Nucleus accumbens (tissue), 56 donors: ENCODE measurements at places on chromosomes 11 and 22.

GRCh38 chr11:60905551-60906113 lies 753 bp downstream of the PRPF19 start:
- no peak for DNase-seq

DNA sequence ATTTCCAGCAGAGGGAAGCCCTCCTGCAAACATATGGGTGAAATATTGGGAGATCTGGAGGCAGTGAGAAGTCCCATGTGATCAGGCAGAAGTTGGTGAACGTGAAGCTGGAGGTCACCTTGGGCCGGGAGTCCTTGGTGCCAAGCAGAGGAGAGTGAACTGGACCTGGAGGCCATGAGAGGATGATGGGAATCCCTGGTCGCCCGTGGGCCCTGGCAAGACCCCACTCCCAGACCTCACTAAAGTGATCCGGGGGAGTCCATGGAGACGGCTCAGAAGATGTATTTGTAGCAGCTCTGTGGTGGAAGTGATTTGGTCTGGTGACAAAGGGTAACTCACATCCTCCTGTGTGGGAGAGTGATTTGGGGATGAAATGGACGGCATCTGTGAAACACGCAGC lies 71.0 kb downstream of the ARHGAP8 start:
- no peak for DNase-seq

- no peak for DNase-seq
These were observed 2.8 kb upstream of the FADD start for GRCh38 chr11:70200212-70200844.

DNA sequence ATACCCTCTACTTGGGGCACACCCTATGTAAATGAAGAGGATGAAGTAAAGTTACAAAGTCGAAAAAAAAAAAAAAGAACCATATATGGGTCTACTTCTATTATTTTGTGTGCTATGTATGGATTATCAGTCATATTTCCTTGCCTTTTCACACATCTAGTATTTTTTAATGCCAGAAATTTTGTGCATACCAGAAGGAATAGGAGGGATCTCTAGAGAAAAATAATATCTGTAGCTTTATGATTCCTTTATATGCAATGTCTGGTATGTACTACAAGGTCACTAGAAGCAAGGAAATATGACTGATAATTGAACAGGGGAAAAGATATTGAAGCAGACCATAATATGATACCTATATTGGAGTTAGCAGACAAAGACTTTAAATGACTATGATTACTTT lies 713.4 kb downstream of the OPCML start:
- no peak for DNase-seq

DNA sequence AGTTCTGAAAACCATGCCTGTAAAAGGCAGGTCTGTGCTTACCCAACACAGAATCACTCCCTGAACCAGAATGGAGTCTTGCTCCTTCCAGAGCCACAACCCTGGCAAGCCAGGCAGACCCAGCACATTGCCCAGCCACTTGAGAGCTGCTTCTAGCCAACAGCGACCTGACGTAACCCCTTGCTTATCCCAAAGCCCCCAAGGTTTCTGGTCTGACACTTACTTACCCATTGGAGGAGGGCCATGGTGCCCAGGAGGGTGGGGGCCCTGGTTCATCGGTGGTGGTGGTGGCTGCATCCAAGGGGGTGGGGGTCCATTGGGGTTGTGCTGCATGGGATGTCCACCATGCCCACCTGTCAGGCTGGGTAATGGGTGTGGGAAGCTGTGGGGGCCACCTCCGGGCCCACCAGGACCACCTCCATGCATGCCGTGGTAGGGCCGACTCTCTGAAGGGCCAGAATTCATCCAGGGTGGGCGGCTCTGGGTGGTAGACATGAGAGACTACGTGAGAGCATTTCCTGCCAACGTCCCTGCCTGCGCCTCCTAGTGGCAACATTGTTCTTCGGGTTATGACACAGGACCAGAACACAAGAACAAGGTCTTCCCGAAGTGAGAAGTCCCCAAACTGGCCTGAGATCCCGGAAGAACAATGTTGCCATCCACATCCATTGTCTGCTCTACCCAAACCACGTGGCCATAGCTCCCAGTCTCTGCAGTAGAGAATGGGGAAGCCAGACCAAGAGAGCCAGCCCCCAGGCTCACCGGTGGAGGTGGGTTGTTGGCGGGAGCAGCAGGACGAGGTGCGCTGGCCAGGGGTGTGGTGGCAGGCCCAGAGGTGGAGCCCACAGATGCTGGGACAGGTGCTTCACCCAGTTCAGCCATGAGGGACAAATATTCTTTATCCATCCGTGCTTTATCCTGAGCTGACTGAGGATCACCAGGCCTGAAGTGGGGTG lies 7.8 kb upstream of the PYGM start:
- no peak for DNase-seq

DNA sequence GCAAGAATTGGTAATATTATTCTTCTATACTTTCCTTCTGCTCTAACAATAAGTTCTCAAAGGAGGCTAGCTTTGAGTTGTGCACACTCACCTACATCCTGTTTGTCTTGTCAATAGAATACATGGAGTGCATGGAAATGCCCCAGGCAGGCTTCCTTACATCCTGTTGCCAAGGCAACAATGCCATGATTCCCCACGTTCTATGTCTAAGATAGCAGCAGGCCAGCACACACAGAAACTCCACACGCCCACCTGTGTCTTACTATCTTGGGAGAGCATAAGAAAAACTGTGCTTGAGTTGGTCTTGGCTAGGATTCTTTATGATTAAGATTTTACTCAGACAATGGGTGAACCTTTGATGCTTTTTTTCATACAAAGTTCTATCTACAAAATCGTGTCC lies 379.2 kb downstream of the AASDHPPT start:
- no peak for DNase-seq

GRCh38 chr11:133964356-133964755 lies 7.6 kb upstream of the IGSF9B start:
- DNase-seq = no peak

DNA sequence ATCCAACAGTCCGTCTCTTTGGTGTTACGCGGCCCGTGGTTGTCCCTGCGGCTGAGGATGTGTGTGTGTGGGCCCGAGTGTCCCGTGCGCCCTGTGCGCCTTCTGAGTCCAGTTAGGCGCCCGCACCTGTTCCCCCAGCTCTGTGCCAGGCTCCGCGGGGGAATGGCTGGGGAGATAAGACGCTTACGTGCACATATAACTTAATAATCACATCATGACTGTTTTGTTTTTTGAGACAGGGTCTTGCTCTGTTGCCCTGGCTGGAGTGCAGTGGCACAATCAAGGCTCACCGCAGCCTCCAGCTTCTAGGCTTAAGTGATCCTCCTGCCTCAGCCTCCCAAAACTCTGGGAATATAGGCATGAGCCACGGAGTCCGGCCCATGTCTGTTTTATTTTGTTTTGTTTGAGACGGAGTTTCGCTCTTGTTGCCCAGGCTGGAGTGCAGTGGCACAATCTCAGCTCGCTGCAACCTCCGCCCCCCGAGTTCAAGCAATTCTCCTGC lies 817 bp downstream of the ARL2 start:
- DNase-seq = no peak

DNA sequence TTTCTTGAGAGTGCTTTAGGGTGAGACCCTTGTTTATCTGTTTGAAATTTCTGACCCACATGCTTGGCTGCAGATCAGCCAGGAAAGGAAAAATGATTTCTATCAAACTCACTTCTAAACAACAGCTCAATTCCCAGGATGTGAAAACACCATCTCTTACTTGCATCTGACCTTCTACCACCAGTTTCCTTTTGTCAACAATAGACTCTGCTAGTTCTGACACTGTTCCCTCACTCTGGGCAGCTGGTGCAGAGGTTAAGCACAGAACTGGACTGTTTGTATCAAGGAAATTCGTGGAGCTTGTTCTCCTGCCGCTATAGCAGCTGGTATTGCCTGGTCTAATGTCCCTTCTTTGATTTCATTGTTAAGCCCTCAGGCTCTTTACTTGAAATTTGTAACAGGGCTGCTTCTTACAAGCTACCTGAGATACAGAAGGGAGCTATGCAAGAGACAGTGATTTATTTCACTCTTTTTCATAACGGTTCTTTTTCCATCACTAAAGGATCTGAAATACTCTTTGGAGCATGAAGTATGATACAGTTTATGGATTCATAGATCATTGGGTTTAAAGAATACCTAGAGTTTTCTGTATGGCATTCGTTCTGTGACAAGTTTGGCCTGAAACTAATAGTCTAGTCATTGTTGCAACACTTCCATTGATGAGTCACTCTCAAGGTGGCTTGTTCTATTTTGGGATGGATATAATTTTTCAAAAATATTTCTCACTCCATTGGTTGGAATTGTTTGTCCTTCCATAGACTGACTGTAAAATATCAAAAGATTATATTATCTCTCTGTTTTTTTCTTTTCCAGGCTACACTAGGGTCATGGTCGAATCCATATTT lies 178.2 kb upstream of the ZC3H12C start:
- no peak for DNase-seq

DNA sequence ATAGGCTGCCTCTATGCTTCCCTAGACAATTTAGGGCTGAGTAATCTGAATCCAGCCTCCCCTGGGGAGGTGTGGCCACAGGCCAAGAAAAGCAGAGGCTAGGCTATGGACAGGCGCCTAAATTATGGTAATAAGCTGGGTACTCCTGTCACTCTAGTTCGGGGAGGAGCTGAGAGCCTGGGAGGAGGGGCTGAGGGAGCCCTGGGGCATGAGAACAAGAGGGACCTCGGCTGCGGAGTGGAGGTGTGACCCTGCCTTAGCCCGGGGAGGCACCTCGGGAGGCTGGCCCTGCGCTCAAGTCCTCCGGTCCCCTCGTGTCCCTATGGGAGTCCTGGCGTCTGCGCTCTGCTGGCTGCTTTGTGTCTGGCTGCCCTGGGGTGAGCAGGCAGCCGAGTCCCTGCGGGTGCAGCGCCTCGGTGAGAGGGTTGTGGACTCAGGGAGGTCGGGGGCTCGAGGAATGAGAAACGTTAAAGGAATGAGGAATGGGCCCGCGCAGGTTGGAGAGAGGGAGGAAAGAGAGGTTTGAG lies at the start of gene OTOG:
Gene OTOG, plus strand, starts transcription at position 209 of the 527 bp plus-strand sequence. Its CDS starts 114 bp downstream, at position 323.
- no peak for DNase-seq

DNA sequence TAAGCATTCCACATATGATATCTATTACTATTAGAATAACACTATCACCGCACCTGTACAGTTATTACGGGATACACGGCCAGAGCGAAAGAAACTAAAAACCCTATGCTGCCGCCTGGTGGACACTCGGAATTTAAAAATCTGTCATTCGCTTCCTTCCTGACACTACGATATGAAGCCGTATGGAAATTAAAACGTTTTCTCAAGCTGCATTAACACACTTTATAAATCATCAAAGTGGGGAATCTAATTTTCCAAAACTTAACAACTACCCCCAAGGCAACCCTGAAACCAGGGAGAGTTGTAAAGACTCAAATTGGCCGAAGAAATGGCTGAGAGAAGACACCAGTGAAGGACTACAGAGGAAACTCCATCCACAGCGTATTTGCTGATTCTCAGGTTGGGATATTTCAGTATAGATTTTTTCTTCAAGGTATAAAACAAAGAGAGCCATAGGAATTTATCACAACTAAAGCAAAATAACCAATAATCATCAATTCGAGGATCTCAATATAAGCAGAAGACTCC lies 1.4 kb downstream of the CCDC73 start:
- no peak for DNase-seq

DNA sequence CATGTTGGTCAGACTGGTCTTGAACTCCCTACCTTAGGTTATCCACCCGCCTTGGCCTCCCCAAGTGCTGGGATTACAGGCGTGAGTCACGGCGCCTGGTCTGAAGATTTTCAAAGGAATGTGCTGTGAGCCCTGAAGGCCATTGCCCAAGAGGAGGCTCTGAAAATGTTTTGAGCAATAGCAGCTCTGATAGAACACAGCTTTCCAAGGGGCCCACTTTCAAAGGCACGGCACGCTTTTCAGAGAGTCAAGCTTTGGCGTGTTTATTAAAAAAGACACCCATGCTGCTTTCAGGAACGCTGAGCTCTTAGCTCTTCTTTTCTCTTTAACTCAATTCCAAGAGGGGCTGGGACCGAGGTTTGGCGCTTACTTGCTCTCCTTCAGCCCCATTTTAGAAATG lies 73.8 kb upstream of the CDON start:
- no peak for DNase-seq

GRCh38 chr22:19448076-19448607 lies 631 bp upstream of the C22orf39 start:
- no peak for DNase-seq

GRCh38 chr11:45993531-45994001 lies 71.1 kb downstream of the LARGE2 start:
- DNase-seq = peak; percentile 62

DNA sequence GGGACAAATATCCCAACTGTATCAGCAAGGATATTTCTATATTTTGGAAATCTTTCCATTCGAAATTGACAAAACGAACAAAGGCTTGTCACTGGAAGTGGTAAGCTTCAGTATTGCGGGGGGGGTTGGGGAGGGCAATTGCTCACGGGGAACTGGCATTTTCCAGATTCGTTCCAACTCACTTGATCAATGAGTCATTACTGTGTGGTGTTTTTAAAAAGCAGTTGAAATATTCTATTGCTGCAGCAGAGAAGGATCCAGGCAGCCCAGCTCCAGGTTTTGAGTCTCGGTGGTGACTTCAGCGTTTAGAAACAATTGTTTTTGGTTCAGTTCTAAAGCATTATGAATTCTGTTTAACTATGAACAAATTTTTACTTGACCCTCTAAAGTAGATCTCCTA lies 33.8 kb upstream of the FBLN1 start:
- peak; percentile 13 for DNase-seq

- no peak for DNase-seq
These were observed 21.5 kb downstream of the ASCC2 start for GRCh38 chr22:29816539-29816938.

- no peak for DNase-seq
These were observed 303.3 kb downstream of the BRD1 start for GRCh38 chr22:49524362-49524761.

DNA sequence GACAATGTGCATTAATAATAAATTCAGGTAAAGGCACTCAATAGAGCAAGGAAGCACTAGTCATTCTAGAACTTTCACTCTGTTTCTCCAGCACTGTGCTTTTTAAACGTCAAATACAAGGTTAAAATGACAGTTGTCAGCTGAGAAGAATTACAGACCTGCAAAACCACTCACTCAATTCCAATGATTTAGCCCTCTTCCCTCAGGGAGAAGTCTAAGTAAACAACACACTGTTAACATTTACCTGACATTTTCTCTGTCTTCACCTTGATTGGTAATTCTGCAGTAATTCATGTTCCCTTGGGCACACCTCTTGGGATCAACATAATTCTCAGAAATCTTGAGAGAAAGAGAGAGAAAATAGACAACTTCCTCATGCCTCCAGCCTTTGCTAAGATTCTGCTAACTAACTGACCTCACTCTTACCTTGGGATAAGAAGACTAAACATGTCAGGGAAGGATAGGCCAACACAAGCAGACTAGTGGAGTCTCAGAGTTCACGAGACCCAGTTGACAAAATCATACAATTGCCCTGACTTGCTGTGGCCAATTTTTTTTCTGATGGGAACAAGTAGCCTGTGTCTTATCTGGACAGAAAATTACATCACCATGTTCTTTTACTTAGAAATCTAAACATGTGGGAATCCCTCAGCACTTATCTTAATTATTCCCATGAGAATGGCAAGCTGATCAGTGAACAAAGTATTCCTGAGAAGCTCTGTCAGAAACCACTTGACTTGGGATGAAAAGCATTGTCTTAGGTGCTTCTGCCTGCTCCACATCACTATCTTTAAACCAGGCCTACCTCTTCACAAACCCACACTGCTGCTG lies 516.8 kb upstream of the FAT3 start:
- DNase-seq = no peak

GRCh38 chr22:25351631-25352293 lies 132.3 kb downstream of the CRYBB2 start:
- no peak for DNase-seq
